ENCODE measurements at places on chromosomes 2 and 18.

GRCh38 chr2:27735263-27735904 lies 36.1 kb upstream of the MRPL33 start:
- peak; percentile 84 for DNase-seq

DNA sequence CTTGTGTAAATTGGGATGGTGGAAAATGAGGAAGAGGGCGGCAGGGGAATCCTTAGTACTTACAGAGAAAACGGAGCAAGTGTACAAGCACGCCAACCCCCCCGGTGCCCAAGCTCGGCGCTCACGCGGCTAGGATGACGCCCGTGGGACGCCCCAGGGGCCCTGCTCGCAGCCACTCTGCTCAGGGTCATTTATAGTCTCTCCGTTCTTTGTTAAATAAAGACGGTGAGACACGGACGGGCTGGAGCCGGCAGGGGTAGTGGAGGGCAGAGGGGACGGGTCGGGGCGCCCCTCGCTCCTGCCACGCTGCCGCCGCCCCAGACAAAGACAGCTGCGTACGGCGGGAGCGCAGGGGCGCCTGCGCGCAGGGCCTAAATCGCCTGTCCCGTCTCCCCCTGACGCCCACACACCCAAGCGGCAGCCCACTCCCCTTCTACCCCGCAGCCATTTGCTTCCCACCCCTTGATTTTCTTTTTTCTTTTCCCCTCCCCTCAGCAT lies 37.8 kb downstream of the PCBP1 start:
- DNase-seq = peak; percentile 85

GRCh38 chr2:128714851-128715312 lies 396.2 kb upstream of the HS6ST1 start:
- no peak for DNase-seq

DNA sequence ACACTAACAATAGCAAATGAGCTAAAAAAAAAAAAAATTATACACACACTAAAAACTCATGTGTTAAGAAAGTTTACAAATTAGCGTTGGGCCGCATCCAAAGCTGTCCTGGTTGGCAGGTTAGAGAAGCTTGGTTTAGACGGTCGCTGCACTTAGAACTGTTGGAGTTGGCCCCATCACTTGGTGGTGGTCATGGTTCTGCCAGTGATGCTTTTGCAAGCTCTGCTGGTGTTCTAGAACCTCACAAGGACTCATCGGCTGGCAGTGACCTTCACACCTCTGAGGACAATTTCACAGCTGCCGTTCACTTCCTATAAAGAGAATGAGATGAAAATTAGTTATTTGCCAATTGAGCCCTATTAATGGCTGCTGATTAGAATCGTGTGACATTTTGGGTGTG lies 229.0 kb downstream of the AGAP1 start:
- no peak for DNase-seq

- DNase-seq = no peak
Observed at GRCh38 chr2:216486271-216486670, 12.4 kb upstream of the RPL37A start.

GRCh38 chr2:97913846-97914245 lies 81.9 kb downstream of the TMEM131 start:
- no peak for DNase-seq

GRCh38 chr2:83471655-83472054 lies 987.4 kb downstream of the SUCLG1 start:
- DNase-seq = no peak

- DNase-seq = no peak
Observed at GRCh38 chr2:195626507-195626906, 30.5 kb upstream of the SLC39A10 start.

GRCh38 chr2:16365366-16365765 lies 300.3 kb downstream of the CYRIA start:
- no peak for DNase-seq

DNA sequence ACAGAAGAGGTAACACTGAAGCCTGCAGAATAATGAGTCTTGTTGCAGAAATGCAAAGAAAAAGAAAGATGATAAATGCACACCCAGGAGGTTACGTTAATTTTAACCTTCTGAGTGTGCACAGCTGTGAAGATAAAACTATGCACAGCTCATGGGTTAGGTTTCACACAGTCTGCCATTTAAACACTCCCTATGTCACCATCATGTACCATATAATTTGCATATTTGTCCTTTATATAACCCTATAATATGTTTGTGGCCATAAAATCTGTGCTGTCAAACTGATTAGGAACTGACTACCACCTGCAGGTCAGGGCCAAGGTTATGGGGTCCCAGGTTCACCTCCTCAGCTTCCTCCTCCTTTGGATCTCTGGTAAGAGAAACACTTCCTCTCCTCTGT lies 205.5 kb downstream of the RPIA start:
- no peak for DNase-seq

GRCh38 chr18:57710226-57710625 lies 88.6 kb upstream of the NARS1 start:
- no peak for DNase-seq

DNA sequence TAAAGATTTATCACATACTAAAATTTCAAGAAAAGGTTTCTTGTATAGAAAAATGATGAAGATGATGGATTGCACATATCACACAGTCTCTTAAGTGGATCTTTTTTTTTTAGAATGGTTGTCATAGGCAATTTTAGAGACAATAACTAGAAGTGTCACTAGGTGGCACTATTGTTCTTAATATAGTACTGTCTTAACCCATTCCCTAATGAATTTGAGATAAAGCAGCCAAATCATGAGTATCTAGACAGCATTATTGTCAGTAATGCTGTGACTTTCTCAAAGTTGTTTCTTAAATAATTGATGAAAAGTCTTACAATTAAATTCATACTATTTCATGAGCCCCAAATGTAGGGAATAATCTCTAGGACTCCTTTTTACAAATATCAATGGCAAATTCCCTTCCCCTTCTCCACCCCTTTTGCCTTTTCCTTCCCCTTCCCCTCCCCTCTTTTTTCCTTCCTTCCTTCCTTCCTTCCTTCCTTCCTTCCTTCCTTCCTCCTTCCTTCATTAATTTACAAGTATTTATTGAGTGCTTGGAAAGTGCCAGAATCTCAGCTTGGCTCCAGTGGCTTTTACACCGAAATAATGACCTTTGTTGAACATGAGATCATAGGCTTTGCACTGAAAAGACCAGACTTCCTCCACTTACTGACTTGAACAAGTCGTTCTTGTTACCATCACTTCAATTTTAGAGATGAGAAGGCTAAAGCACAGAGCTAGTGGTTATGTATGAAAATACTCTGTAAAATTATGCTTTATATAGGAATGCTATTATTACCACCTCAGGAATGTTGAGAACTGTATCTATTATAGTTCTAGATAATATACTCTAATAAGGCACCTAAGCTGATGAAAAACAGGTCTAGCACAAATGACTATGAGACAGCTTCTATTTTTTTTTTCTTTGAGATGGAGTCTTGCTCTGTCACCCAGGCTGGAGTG lies 19.8 kb downstream of the MYL12B start:
- peak; percentile 93 for DNase-seq

DNA sequence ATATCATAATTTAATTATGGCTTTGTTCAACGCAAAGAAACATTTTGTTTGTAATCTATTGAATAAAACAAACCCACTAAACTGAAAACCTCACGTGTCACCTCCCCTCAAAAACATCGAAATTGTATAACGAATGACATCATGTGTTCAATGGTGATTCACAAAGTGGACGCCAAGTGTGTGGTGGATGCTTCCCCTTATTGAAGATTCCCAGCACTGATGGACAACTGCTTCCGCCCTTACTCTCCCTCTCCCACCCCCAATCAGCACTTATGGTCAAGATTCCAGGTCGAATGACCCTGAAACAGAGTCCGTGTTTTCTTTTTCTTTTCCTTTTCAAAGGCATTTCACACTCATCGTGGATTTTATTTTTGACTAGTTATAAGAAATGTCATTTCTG lies 383.0 kb upstream of the SMIM21 start:
- DNase-seq = peak; percentile 16

DNA sequence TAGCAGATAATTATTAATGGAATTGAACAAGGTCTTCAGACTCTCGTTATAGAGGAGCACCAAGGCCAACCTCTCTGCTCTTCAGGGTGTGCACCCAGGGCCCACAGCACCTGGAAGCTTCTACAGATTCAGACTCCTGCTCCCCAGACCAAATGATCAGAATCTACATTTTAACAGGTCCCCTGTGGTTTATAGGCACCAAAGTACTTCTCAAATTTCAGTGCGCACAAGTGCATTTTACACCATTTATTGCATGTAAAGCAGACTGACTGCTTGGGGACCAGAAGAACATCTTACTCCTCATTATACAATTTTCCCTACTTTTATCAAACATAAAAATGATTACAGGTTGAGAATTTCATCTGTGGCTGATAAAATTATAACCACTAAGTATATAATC lies 163.9 kb downstream of the COL4A4 start:
- DNase-seq = no peak

- no peak for DNase-seq
Observed at GRCh38 chr2:158808426-158808825, 13.3 kb downstream of the DAPL1 start.

DNA sequence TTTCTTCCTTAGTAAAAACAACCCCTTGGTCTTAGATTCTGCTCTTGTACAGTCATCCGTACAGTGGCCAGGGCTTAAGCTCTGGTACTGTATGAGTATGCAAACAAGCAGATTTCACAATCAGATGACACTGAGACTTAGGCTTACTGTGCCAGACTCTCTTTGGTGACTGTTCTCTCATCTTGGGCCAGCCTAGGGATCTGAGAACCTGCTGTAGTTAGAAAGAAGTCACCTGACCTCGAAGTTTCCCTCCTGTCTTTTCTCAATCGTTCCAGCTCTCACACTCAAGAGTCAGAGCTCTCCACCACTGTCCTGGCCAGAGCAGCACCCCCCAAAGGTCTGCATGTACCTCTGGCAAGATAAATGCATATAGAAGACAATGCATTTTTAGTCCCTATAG lies 63.2 kb downstream of the ZEB2 start:
- no peak for DNase-seq

DNA sequence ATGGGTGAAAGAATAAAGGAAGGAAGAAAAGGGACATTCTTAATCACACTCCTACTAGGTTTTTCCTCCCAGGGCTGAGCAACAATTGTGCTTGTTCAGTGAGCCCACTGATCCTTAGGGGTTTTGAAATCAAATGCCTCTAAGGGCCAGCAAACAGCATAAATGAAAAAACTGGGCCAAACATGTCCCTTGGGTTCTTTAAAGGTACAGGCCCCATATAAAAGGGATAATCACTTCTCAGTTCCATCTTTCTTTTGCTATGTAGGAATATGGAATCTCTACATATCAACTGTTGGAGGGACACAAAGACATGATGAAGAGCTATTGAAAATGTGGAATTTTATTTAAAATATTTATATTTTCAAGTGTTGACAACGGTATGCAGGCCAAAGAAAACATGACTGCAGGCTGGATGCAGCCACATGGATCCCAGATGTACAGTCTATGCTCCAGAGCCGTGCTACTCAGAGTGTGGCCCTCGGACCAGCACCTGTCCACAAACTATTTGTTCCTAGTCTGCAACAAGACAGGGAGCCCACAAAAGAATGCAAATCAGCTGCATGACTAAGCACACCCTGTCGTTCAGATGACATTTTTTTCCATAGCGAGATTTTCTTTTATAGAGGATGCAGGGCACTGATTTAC lies 110.0 kb downstream of the CDH20 start:
- no peak for DNase-seq

DNA sequence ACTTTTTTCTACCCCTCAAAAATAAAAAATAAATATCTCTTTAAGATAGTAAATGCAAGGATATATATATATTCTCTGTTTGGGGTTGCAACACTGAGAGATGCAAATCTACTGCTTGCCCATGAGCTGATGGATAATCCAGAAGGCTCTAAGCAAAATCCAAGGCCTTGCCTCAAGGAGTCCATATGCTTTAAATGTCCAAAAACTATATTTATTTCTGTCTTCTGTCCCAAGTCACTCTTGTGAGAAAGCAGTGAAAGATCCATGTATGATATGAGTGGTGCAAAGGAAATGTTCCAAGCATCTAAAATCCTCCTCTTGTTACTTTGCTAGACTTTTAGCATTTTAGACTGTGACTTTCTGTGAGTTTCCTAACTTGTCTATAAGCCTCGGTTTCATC lies 92.9 kb upstream of the RNF152 start:
- DNase-seq = no peak

DNA sequence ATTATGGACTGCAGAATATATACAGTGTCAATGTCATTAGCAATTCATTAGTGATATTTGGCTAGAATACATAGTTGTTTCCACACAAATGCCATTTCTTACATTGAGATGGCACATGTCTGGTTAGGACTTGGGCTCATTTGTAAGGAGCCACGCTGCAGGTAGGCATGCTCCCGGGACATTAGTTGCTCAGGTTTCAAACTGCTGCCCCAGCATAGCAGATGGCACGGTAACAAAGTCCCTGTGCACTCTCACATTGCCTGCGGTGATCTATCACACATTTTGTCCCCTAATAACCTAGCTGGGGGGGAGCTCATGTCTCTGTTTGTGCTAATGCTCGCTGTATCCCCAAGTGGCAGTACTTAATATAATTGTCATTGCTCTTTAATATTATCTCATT lies 185.1 kb downstream of the NEDD4L start:
- no peak for DNase-seq

DNA sequence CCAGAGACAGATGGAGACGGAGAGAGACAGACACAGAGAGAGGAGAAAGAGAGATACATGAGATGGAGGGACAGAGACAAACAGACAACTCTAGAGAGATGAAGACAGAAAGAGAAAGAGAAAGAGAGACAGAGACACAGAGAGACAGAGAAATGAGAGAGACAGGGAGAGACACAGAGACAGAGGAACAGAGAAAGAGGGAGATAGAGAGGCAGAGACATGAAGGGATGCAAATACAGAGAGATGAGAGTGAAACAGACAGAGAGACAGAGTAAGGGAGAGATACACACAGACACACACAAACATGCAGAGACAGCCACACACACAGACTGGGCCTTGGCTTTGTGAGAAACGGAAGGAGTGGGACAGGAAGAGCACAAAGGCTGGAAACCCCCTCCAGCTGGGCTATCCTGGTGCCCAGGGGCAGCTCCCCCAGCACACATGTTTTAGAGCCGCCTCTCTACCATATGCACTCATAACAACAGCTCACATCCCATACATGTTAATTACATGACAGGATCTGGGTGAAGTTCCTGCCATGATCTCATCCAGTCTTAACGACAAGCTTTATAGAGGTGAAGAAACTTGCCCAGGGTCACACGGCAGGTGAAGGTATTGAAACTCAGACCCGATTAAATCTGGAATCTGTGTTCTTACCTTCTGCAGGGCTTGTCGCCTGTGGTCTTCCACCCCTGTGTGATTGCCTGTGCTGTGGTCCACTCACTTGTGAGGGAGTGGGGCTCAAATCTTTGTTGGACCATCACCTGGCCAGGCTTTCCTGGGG lies 32.4 kb downstream of the IL18R1 start:
- no peak for DNase-seq

- peak; percentile 19 for DNase-seq
Observed at GRCh38 chr2:198479065-198479464, 674.7 kb downstream of the PLCL1 start.

- no peak for DNase-seq
Observed at GRCh38 chr2:208607694-208608093, 201.1 kb downstream of the PTH2R start.
